ENCODE measurements at places on chromosomes 12 and 14.

GRCh38 chr12:59372956-59373355 lies 222.9 kb upstream of the SLC16A7 start:
- no peaks in the 10 kb centered on the region for H3K27me3 ChIP-seq
- no peak for DNase-seq
- H3K36me3 ChIP-seq = no peaks in the 10 kb centered on the region
- no peaks in the 10 kb centered on the region for H3K4me1 ChIP-seq

DNA sequence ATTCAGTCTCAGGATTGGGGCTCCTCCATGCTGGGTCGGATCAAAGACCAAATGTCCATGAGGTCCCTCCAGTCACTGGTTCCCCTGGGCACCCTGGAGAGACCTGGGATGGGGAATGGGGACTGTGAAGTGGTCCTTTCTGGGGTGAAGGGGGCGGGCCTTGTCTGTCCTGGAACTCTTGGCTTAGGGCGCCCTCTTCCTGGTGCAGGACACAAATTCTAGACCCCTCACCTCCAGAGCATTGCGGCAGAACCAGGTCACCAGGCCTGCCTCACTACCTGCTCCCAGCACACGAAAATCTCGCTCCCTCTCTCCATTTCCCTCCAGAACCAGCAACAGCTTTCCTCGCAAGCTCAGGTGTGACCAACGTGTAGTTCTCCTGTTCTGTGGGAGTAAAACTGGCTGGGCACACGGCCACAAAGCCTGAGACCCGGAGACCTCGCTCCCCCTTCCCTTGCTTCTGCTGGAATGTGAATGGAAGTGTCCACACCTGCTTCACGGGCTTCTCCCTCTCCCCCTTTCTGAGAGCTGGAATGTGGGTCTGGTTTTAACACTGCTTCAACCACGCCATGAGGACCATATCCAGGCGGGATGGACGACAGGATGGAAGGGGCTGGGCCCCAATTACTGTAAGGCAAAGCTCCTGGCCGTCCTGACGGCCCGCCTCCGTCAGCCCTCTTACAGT lies 112.7 kb downstream of the SCARB1 start:
- no peak overlapping the region for H3K27ac ChIP-seq
- no peak for DNase-seq
- no peak overlapping the region for H3K4me3 ChIP-seq
- peaks cover 21% of the 10 kb centered on the region for H3K4me1 ChIP-seq
- H3K36me3 ChIP-seq = no peaks in the 10 kb centered on the region
- peaks cover 31% of the 10 kb centered on the region for H3K27me3 ChIP-seq

- no peak for DNase-seq
- no peaks in the 10 kb centered on the region for H3K27me3 ChIP-seq
- no peaks in the 10 kb centered on the region for H3K4me1 ChIP-seq
- no peak overlapping the region for H3K4me3 ChIP-seq
These were observed 507.4 kb upstream of the TBX3 start for GRCh38 chr12:115191342-115191741.

- H3K4me3 ChIP-seq = no peak overlapping the region
- H3K27me3 ChIP-seq = no peaks in the 10 kb centered on the region
- H3K27ac ChIP-seq = peak overlapping the region; percentile 53
- peaks cover 3% of the 10 kb centered on the region for H3K36me3 ChIP-seq
These were observed 224.3 kb upstream of the ATP2B1 start for GRCh38 chr12:89932954-89933353.

DNA sequence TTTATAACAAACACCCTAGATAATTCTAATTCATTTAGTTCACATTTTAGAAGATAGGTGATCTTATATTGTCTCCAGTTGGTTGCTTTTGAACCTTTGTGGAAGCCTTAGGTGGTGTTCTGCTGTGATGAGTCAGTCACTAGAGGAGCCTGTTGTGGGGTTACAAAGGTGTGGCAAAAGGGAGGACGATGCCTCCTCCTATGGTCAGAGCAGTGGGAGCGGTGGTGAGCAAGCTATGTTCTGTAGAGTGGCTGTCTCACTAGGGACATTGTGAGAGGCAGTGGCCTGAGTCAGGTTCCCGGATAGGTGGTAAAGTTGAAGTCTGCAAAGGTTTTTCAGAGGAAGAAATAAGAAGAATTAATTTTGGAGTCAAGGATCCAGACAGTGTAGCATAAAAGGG lies 71.6 kb upstream of the USP44 start:
- peaks cover 9% of the 10 kb centered on the region for H3K4me1 ChIP-seq
- no peak overlapping the region for H3K27ac ChIP-seq
- H3K27me3 ChIP-seq = no peaks in the 10 kb centered on the region
- no peaks in the 10 kb centered on the region for H3K36me3 ChIP-seq
- DNase-seq = no peak

DNA sequence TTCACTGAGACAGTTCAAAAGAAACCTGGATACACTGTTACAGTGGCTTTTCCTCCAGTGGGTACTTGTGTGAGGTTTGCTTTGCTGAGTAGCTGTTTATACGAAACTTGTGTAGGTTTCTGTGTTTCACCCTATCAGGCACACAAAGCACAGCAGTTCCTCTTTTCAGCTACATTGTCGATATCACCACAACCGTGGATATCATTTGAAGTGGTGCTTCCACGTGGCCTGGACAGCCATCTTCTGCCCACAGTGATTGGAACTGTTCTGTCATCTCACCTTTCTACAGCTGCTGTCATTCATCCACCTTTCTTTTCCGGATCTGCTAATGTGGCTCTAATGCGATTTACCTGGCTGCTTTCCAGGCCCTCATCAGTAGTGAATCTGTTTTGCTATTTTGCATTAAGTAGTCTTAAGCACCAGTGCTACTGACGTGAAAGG lies 368.8 kb downstream of the SYT1 start:
- H3K4me1 ChIP-seq = no peaks in the 10 kb centered on the region
- H3K27me3 ChIP-seq = peaks cover 1% of the 10 kb centered on the region
- no peak overlapping the region for H3K27ac ChIP-seq
- no peaks in the 10 kb centered on the region for H3K36me3 ChIP-seq
- DNase-seq = no peak

Data from activated B cell treated with CpG ODN at 0.5 μM for 24 hours (primary cell).